ENCODE measurements at places on chromosomes 7 and 10.

DNA sequence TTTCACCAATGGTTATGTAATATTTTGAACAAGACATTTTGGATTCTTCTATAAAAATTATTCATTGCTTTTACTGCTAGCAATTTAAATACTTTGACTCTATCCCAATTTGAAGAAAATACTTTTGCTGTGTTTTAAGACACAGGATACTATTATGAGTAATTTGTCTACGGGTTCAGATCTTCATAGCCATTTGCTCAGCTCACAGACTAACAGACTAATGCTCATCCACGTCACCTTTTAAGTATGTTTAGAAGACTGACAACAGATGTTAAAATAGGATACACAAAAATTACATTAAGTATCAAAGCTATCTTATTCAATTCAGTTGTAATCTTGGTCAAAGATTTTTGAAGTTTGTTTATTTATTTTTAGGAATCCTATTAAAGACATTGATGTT is 251.3 kb upstream of the CHRM2 start:
- DNase-seq: no peak

GRCh38 chr10:28906934-28907333 is 229.6 kb downstream of the BAMBI start:
- DNase-seq: no peak

GRCh38 chr10:84846658-84847316 is 518.4 kb downstream of the CCSER2 start:
- no peak for DNase-seq

DNA sequence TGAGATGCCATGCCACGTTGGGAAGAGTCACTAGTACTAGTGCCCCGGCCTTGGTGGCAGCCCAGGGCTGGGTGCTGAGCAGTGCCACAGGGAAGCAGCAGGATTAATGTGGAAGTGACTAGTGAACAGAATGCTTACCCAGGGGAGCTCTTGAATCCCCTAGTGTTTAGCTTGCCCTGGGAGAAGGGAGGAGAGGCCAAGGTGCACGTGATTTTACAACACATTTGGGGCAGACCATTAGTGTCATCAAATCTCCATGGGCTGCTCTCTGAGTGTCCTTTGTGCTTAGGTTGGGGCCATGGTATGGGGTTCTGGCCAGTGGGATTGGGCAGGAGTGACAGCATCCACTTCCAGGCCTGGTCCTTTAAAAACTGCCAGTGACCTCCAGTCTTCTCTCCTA is 37.5 kb downstream of the ARHGAP22 start:
- no peak for DNase-seq

- no peak for DNase-seq
These were observed 23.1 kb upstream of the JAZF1 start for GRCh38 chr7:28203508-28204240.

DNA sequence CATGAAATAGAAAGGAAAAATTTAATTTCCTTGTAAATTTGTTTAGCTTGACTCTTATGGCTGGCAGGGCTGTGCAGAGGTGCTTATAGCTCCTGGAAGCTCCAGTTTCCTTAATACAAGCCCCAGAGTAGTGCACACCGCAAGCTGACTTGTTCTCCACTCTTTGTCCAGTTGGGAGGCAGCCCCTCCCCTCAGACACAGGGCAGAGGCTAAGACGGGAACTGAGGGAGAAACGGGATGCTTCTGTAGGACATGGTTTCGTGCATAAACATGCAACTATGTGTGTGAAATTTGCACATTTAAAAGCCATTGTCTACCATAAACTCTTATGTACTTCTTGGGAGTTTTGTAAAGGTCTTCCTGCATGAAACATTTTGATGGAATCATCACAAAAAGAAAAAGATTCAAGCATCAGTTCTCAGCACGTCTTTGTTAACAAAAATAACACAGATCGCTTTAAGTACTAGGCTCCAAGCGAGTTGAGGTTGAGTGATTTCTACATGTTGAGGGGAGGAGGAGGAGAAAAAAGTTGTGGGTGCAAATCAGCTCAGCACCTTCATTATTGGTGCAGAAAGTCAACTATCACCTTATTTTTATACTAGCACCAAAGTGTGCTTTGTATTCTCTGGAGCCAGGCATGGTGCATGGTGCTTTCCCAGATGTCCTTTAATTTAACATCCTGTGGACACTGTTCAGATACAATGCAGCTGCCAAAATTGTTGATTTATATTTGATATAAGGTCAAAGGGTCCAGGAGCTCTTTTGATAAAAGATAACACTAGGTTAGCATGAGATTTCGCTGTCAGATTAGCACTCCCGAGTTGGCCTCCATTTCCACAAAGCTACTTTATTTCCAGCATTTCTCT is 124.5 kb downstream of the CHN2 start:
- no peak for DNase-seq

DNA sequence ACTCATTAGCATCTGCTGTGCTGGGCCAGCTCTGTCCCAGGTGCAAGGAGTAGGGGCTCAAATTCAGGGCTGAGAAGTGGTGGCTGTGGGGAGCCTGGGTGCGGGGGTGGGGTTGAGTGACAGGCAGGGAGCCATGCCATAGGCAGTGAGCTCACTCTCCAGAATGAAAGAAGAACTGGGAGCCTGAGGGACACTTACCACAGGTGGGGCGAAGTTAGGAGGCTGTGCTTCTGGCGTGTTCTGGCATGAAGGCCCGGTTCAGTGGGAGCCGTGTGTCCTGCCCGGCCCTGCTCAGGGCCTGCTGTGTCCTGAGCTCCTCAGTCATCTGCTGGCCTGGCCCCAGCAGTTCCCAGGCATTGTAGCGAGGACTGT is 62.5 kb downstream of the MKI67 start:
- no peak for DNase-seq

DNA sequence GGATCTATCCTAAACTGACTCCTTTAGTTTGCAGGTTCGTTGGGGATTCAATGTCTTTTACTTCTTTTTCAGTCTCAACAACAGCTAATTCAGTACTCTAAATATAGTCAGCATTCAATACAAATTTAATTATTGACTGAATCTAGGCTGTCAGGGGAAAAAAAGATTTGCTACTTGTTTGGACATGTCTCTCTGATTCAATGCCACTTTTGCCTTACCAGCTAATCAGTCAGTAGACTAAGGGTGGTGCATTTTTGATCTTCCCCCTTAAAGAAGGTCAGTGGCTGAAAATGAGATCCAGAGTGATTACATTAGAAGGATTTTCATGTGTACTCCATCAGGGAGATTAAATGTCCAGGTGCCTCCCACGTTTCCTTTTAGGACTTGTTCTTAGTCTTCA is 145.1 kb downstream of the C1GALT1 start:
- no peak for DNase-seq

GRCh38 chr7:87475359-87476178 is at the start of gene ABCB4:
Gene ABCB4, minus strand, starts transcription at chr7:87475680. Its CDS starts 215 bp downstream, at chr7:87475465.
- DNase-seq: no peak

DNA sequence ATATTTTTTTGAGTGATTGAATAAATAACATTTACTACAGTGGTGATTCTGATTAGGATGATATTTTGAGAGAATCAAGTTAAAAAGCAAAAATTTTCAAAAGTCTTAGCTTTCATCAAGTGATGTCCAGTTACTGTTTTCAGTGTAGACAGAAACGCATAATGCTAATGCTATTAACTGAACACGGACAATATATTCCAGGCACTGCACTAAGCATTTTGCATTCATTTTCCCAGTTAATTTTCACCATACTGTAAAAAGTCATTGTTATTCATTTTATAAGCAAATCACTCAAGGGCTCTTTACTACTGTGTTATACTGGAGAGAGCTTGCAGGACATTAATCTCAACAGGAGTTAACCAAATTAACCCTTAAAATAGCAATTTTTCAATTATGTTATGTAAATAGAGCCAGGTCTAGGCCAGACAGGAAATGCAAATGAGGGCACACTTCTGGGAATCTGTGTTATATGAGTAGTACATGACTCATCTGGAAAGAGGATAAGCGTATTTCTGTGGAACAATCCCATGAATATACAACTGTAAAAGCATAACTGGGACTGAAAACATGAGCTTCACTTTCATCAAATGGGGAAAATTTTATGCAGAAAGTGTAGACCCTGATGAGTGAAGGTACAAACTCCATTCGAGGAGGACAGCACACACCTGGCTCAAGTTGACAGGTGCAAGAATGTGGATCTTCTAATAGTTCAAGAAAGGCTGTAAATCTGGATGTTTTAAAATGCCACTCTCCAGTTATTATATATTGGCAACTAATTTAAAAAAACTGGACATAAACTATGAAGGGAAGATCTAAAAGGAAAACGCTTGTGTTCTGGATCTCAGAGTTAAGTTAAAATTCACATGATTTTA is 75.4 kb downstream of the ANK3 start:
- DNase-seq: no peak

GRCh38 chr7:128404886-128405470 is 4.8 kb downstream of the IMPDH1 start:
- DNase-seq: no peak

- DNase-seq: no peak
These were observed 111.6 kb upstream of the GATA3 start for GRCh38 chr10:7942859-7943258.

- DNase-seq: no peak
These were observed 63.6 kb upstream of the BMPER start for GRCh38 chr7:33841705-33842129.

GRCh38 chr7:114921631-114922025 is 266 bp upstream of the MDFIC start:
- DNase-seq: no peak

DNA sequence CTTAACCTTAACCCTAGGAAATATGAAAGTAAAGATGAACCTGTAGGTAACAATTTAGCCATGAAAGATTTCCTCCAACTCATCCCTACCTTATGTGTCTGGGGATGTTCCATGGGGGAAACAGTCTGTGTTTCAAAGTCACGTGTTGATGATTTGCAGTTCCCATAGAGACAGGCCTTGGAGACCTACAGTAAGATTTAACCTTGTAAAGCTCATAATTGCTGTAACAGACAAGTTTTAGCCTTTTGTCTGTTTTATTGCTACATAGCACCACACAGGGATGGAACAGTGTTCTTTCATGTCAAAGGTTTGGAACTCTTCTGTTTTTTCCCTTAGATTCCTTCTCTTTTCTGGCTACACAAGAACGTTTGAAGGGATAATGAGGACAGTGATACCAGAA is 35.2 kb upstream of the ITGA8 start:
- DNase-seq: no peak

GRCh38 chr7:102439963-102440795 is 6.8 kb downstream of the ORAI2 start:
- DNase-seq: no peak

- no peak for DNase-seq
These were observed 25.8 kb upstream of the EEPD1 start for GRCh38 chr7:36127075-36127740.

DNA sequence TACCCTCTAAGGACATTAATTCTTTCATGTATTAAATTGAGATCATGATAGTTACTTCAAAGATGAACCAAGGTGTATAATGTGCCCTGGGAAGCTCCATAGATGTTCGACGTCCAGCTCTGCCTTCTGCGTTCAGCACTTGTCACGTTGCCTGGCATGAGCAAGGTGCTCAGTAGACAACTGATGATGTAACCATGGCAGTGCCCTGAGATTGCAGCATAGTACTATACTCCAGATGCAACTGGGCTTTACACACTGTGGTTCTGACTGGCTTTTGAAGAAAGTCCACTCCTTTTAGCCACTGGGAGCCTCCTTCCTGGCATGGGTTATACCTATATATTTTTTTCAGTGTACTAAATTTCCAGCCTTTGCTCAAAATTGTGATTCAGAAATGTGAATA is 355.8 kb upstream of the SORCS1 start:
- DNase-seq: no peak

DNA sequence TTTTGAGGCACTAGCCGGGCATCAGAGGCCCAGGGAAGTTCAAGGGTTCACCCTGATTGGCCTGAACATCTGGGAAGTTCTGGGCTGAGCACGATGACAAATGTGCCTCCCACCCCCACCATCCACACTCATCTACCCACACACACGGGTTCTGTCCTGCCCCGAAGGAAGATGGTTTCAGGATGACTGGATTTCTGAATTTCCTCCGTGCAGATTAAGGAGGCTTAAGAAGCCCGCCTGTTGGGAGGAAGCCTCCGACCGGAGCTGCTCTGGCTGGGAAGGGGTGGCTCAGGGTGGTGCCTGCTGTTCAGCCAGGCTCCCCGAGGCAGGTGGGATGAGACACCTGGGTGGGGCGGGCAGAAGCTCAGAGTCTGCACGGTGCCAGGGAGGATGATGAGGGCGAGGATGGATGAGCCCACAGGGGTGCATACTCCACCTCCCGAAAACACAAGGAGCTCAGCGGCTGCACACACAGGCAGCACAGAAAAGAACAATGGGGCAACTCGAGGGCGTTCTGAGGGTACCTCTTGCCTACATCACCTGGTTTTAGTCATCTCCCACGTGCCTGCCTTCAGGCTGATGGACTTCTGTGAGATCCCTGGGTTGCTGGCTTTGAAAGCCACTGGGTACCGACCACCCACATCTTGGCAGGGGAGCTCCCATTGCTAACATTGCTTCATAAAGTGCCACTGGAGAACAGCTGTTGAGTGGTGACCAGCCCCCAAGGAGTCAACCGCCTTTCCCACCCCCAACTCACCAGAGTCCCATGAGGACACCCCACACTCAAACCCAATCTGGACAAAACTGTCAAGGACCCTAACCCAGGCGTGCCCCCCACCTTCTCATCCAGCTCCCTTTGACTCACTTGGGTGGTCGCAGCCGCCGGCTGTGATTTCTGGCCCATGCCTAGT is 41.2 kb downstream of the CALML3 start:
- DNase-seq: no peak

DNA sequence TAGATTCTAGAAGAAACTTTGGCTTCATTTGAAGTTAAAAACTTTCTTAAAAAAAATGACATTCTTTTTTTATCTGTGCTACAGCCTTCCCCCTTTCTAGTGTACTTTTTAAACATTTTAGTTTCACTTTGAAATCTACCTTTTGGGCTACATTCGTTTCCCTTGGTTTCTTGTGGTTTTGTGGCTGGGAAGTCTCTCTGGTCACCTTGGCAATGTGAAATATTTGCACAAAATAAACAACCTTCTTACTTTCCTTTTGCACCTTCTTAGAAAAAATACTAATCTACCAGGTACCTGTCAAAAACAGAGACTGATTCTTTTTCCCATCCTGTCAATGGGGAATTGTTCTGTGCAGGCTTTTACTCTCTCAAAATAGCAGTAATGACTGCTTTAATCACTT is 350.2 kb downstream of the GATA3 start:
- no peak for DNase-seq

GRCh38 chr7:36165059-36165458 is 12.0 kb downstream of the EEPD1 start:
- DNase-seq: no peak

GRCh38 chr7:20176578-20177242 is 40.5 kb downstream of the MACC1 start:
- no peak for DNase-seq

GRCh38 chr7:149232362-149232761 is 7.1 kb upstream of the ZNF212 start:
- no peak for DNase-seq

Measured in stimulated activated CD4-positive, alpha-beta T cell treated with anti-CD3 and anti-CD28 coated beads, Interleukin-1b, Interleukin-23, amount 100 ng/mL, for 1 hour (primary cell).